Choroid plexus epithelial cell (primary cell): ENCODE measurements at places on chromosomes 4 and X.
A peak's percentile ranks its signal among the peaks of the same experiment; 100 is the strongest.

- peak; percentile 35 for DNase-seq
These were observed 265.7 kb upstream of the BOD1L1 start for GRCh38 chr4:13893211-13893610.

DNA sequence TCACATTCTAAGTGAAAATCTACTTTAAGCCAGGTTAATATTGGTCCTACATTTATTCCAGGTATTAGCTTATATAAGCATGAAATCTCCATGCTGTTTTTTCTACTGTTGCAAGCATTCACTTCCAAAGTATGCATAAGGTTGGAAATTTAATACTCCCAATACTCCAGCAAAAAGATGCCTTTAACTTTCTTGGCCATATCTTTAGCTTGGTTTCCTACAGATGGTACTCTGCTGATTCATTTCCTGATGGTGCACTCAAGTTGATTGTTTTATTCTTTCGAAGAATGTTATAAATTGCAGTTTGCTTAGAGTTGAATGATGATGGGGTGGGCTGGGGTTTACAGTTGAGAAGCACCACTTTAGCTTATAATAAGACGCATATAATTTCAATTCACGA, 330.2 kb downstream of the PTTG2 start:
- peak; percentile 71 for DNase-seq

DNA sequence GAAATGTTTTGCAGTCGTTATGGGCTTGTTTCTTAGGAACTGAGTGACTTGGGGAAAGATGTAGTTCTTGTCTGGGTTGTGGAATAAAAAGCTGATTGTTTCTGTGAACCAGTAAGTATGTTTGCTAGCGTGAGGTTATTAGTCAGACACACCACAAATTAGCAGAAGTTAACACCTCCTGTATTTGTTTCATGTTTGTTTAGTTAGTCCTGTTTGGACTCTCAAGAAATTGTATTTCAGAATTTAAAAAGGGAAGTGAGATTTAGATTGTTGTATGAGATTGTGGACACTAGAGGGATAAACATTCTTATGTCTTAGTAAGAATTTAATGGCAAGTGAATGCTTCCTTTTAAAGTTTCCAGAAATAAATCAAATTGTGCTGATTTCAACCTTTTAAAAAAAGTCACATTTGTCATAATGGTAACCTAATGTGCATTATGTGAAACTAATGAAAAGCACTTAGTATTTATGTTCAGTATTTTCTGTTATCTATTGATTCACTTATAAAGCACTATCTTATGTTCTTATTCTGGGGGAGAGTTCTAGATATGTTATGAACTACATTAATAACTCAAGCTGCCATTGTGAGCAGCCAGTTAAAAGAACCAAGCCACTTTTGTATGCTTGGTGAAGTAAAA, 25.6 kb downstream of the ATP10D start:
- DNase-seq: peak; percentile 62

DNA sequence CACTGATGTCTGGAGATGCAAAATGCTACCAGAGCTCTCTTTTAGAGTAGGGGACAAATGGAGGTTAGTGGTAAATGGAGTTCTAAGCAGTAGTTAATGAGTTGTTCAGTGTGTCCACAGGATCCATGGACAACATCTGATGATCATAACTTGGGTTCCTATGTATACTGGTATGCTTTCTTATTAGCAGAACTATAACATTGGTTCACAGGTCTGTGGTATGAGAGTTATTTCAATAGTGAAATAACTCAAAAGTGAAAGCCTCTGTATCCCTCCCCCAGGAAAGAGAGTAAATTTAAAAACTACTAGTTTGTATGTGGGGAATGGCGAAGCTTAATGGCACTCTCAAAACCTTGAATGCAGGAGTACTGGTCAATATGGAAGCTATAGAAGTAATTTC, 363.5 kb upstream of the EMCN start:
- no peak for DNase-seq

DNA sequence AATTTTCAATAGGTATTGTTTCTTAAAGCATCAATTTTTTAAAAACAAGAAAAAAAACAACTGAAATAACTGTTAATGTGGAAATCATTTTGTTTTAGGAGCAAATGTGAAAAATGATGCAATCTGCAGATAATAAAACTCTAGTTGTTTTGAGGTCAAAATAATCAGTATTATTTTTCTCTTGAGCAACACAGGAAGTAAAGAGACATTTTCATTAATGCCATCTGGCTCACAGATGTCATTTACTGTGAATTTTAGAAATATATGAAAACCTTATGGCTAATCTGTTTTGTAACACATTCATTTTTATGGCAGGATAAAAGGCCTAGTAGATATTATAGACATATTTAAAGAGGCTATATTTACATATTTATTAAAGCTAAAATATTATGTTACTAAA, 141.6 kb downstream of the PCDH18 start:
- DNase-seq: peak; percentile 64

DNA sequence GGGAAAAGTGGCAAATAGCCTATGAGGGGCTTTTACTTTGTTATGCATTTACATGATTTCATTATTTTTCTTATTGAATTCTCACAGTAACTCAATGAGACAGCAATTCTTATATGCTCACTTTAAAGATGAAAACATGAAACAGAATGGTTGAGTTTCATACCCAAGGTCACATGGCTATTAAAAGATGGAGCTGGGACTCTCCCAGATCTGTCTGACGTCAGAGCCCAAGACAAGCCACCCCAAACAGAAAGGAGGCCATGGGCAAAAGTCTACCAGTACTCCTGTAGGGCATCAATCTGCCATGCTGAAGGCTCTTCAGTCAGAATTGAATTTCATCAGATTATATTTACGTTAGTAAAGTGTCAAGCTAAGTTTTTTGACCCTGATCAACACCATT, 13.2 kb downstream of the HSD17B11 start:
- no peak for DNase-seq

GRCh38 chr4:24978291-24979075, 52.3 kb downstream of the LGI2 start:
- DNase-seq: no peak

GRCh38 chr4:89724716-89725115, 112.2 kb downstream of the SNCA start:
- peak; percentile 73 for DNase-seq

GRCh38 chr4:128862608-128863311, 53.3 kb downstream of the JADE1 start:
- peak; percentile 23 for DNase-seq

DNA sequence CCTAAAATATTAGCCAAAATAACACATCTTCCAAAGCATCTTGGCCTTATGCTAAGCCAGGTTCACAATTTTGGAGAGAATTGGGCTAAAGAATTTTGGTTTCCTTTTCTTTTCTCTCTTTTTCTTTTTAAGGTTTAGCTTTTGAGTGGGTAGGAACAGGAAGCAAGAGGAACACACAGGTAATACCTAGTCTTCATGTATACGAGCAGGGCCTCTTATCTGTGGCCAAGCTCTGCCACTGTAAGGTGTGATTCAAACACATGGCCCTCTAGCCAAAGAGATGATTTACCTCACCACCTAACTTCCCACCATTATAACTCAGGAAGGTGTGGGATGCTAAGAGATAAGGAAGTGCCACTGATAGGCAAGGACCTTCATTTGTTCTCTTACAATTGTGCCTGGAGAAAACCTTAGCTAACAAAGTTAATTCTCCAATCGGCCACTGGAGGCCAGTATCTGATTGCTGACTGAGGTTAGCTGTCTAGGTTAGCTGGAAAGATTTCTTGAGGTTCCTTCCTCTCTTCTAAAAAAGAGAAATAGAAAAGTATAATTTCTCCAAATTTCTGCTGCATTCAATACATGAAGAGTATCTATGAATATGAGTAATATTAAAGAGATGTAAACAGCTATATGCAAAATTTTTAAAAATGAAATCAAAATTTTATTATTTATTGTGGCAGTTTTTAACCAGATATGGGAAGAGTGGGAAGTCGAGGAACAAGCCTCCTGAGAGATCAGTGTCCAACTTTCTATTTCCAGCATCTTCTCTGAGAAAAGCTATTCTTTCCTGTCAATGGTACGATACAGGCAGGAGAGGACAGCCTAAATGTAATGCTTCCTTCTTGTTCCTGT, 30.1 kb upstream of the BBS7 start:
- DNase-seq: peak; percentile 77

DNA sequence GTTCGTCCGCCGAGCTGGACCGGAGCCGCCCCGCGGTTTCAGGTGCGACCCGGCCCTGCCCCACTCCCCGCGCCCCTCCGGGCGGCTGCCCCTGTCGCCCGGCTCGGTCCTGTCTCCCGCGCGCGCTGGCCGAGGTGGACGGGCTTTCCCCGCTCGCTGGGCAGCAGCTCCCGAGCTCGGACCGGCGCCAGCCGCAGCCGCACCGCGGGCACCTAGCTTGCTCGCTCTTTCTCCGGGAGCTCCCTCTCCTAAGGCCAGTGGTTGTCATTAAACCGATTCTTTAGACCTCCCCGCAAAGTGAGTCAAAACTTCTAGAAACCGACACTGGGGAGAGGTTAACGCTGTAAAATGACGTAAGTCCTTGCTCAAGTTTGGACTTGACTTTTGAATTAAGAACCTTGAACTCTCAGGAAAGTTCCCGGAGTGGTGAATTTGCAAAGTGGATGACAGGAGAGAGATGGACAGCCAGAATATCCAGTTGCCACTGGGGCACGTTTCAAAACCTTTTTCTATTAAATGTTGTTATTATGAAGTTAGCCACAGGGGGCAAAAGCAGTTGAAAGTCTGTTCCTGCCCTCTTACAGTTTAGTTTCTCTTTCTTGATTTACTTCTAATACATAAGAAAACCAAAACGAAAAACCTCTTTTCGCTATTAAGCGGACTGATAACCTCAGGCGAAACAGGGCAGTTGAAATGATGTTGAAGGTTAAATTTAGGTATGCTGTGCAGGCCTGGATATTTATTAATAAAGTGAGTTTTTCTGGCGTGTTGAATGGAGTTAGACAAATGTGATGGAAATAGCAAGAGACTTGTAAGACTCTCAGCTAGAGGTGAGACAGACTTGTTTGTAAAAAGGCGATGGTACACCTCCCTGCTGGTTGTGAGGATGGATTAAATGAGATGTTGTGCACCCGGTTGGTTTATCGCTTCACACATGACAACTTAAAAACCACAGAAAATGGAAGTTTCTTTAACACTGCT, 847 bp downstream of the PI4K2B start:
- peak; percentile 91 for DNase-seq

- DNase-seq: no peak
These were observed 239.2 kb upstream of the GRID2 start for GRCh38 chr4:92064574-92064973.

- peak; percentile 23 for DNase-seq
These were observed 674 bp downstream of the SH3D19 start for GRCh38 chr4:151324752-151325110.

DNA sequence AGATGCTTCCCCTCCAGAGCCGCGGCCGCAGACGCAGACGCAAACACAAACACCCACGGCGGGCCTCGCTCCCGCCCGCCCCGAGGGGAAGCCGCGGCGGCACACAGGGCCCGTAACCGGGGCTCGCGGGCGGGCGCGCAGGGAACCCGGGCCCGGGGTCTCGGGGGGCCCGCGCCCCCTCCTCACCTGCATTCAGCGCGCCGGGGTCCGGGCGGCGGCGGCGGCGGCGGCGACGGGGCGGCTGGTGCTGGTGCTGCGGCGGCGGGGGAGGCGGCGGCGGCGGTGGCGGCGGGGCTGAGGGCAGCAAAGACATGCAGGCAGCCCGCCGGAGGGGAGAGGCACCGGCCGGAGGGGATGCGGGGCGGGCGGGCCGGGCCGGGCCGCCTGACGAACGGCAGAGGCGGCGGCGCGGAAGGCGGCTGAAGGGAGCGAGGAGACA, 255 bp upstream of the CNOT6L start:
- DNase-seq: peak; percentile 17

- no peak for DNase-seq
These were observed 277.2 kb upstream of the UGT8 start for GRCh38 chr4:114321366-114321765.

GRCh38 chr4:85028910-85029309, 62.4 kb upstream of the WDFY3 start:
- DNase-seq: peak; percentile 82

GRCh38 chr4:16207409-16207808, 18.9 kb downstream of the TAPT1 start:
- DNase-seq: no peak

DNA sequence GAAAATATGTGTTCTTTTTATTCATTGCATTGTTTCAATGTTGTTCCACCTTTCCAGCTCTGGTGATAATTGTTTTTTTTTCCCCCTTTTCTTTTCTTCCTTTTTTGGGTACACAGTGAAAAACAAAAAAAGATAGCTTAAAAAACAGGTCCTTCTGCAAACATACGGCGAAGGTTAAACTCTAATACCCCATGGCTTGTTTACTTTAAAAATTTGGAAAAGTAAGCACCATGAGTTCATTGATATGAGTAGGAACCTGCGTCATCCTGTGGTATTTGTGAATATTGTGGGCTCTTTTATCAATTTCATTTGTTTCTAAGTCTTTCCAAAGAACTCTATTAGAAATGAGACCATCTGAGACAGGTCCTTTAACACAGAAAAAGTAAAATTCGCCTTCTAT, 123.5 kb downstream of the CHRNA9 start:
- DNase-seq: no peak

- no peak for DNase-seq
These were observed 3.6 kb upstream of the AMOT start for GRCh38 chrX:112844250-112844649.

- DNase-seq: peak; percentile 77
These were observed 24.8 kb upstream of the EOLA2 start for GRCh38 chrX:149962859-149963757.

DNA sequence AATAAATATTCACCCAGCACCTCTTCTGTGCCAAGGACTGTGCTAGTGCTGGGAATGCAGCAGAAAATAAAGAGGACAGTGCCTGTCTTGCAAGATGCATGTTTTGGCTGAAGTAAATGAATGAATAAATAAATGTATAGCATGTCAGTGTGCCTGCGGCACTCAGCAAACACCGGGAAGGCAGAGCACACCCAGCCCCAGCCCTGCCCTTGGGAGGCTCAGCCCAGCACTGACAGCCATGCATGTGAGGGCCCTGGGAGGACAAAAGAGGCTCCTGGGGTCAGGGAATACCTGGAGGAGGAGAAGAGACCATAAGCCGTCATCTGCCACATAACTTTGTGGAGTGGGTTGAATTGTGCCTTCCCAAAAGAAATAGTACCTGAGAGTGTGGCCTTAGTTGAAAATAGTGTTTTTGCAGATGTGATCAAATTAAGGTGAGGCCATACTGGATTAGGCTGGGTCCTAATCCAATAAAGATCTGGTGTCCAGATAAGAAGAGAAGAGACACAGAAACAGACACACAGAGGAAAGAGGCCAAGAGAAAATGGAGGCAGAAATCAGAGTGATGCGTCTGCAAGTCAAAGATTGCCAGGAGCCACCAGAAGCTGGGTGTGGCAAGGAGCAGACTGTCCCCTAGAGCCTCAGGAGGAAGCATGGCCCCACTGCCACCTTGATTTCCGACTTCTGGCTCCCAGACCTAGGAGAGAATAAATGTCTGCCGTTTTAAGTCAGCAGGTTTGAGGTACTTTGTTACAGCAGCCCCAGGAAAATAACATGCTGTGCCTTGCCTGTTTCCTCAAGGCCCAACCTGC, 16.3 kb downstream of the C4orf50 start:
- no peak for DNase-seq

DNA sequence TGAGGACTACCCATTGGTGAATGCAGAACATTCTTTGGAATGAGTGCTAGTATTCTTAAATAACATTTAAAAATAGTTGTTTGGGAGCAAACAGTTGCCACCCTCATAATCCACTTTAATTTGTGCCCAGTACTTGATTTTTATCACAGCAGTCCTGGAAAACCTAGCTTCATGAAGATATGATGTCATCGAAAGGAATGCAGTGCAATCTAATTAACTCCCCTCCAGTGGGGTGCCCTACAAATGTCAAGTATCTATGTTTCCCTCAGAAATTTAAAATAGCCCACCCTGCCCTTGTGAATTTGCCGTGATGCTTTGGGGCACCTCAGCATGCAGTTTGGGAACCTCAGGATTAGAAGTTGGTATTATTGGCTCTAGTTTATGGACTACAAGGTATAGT, 5.4 kb downstream of the RAB9A start:
- peak; percentile 16 for DNase-seq
